CD4-positive, alpha-beta memory T cell (primary cell): ENCODE measurements at places on chromosomes 5 and 9. TPM values are rescaled to one million over a fixed set of nuclear protein-coding genes. Genes with fewer than 3 reads are reported as not detected.

GRCh38 chr5:110054240-110054639, 364.5 kb downstream of the MAN2A1 start:
- peak overlapping the region; percentile 18 for H3K27ac ChIP-seq
- H3K4me3 ChIP-seq: no peak overlapping the region
- no peaks in the 10 kb centered on the region for H3K36me3 ChIP-seq
- peak; percentile 88 for DNase-seq
- no peaks in the 10 kb centered on the region for H3K27me3 ChIP-seq

- H3K4me1 ChIP-seq: no peaks in the 10 kb centered on the region
- no peaks in the 10 kb centered on the region for H3K27me3 ChIP-seq
- H3K27ac ChIP-seq: no peak overlapping the region
- H3K36me3 ChIP-seq: no peaks in the 10 kb centered on the region
Observed at GRCh38 chr5:125750861-125751186, 672.4 kb upstream of the GRAMD2B start.

DNA sequence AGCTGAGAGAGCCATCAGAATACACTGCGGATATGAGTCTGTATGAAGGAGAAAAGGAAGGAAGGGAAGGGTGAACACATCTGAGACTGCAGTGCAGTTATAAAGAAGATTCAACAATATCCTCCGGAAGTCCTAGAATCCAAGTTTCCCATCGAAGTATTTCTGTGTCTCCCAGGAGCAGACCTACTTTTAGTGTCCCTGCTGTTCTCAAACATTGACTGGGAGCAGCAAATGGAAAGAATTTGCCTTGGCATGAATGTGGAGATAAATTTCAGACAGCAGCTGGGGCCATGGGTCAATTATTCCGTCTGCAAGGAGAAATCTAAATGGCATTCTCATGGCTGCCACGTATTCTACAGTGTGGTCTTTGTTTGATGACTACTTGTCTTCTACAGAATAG, 478.1 kb upstream of the SMC2 start:
- H3K27ac ChIP-seq: no peak overlapping the region
- no peak overlapping the region for H3K4me3 ChIP-seq
- H3K36me3 ChIP-seq: no peaks in the 10 kb centered on the region
- H3K4me1 ChIP-seq: no peaks in the 10 kb centered on the region
- DNase-seq: no peak
- no peaks in the 10 kb centered on the region for H3K27me3 ChIP-seq

DNA sequence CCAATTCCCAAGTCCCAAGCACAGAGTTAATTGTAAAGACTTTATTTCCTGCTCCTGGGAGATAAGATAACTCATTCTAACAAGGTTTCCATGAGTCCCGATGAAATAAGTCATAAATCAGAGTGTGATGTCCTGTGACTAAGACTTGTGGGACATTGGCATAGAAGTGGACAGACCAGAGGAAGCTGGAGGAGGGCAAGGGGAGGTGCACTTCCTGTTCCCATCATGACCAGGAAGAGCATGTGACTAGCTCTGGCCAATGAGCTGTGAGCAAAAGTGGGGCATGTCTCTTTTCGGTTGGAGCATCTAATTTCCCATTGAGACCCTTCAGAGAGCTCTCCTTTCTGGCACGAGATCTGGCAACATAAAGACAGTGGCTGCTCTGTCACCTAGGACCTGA, 100.4 kb downstream of the ZNF354C start:
- no peaks in the 10 kb centered on the region for H3K36me3 ChIP-seq
- no peaks in the 10 kb centered on the region for H3K27me3 ChIP-seq
- no peak for DNase-seq
- H3K27ac ChIP-seq: no peak overlapping the region

GRCh38 chr5:148599187-148599586, 55.1 kb downstream of the HTR4 start:
- H3K27me3 ChIP-seq: no peaks in the 10 kb centered on the region
- no peak for DNase-seq
- H3K27ac ChIP-seq: no peak overlapping the region
- no peaks in the 10 kb centered on the region for H3K4me1 ChIP-seq
- H3K4me3 ChIP-seq: no peak overlapping the region

- H3K27ac ChIP-seq: no peak overlapping the region
- no peak overlapping the region for H3K4me3 ChIP-seq
- DNase-seq: no peak
- H3K36me3 ChIP-seq: no peaks in the 10 kb centered on the region
- no peaks in the 10 kb centered on the region for H3K27me3 ChIP-seq
Observed at GRCh38 chr5:135317286-135317685, 81.7 kb downstream of the MACROH2A1 start.

DNA sequence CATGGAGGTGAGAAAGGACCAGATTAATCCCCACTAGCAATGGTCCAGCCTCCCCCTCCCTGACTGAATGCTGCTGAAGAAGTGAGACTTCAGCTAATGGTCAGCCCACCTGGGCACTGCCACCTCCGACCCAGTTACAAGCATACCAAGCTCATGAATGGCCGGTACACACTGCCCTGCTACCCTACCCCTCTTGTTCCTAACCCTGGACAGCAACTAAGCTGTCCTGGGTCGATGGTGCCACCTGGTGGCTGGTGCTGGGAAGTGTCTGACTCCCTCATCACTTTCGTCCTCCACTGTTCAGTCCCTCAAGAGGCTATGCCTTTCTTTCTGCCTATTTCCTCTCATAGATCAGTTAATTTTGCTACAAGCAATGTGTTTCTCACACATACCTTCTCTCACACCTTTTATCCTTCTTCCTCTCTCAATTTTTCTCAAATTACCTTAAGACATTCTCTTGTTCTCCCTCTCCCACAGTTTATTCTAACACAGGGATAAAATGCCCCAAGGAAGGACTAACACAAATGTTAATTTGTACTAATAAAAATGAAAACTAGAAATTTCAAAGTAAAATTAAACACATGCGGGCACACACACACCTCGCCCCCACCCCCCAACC, 42.4 kb downstream of the PAX5 start:
- H3K4me1 ChIP-seq: peaks cover 4% of the 10 kb centered on the region
- H3K27me3 ChIP-seq: peaks cover 10% of the 10 kb centered on the region
- no peak overlapping the region for H3K27ac ChIP-seq
- no peak overlapping the region for H3K4me3 ChIP-seq
- H3K36me3 ChIP-seq: no peaks in the 10 kb centered on the region

GRCh38 chr5:94188725-94189124, 429.7 kb downstream of the KIAA0825 start:
- H3K27ac ChIP-seq: no peak overlapping the region
- H3K4me1 ChIP-seq: no peaks in the 10 kb centered on the region
- H3K27me3 ChIP-seq: no peaks in the 10 kb centered on the region
- H3K4me3 ChIP-seq: no peak overlapping the region
- H3K36me3 ChIP-seq: no peaks in the 10 kb centered on the region

- no peak overlapping the region for H3K27ac ChIP-seq
- H3K36me3 ChIP-seq: no peaks in the 10 kb centered on the region
- H3K4me3 ChIP-seq: no peak overlapping the region
- DNase-seq: no peak
- no peaks in the 10 kb centered on the region for H3K4me1 ChIP-seq
- H3K27me3 ChIP-seq: no peaks in the 10 kb centered on the region
Observed at GRCh38 chr9:18863791-18864190, 169.2 kb downstream of the SAXO1 start.

GRCh38 chr5:171634511-171634910, 151.1 kb upstream of the SMIM23 start:
- no peaks in the 10 kb centered on the region for H3K36me3 ChIP-seq
- H3K4me3 ChIP-seq: no peak overlapping the region
- H3K27ac ChIP-seq: no peak overlapping the region
- H3K27me3 ChIP-seq: no peaks in the 10 kb centered on the region

DNA sequence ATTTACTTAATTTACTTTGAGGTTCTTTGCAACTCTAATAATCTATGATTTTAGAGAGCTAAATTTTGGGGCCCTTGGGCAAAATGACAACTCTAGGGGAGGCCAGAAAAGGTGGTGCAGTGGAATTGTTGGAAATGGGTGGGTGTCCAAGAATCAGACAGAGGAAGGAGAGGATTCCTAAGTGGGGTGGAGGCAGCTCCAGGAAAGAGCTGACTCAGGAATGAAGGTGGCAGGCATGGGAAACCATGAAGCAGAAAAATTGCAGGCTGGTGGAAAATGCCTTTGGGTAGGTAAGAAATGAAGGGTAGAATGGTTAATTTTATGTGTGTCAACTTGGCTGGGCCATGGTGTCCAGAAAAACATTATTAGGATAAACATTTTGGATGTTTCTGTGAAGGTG, 248.5 kb upstream of the TUT7 start:
- H3K27me3 ChIP-seq: no peaks in the 10 kb centered on the region
- no peaks in the 10 kb centered on the region for H3K36me3 ChIP-seq
- H3K4me3 ChIP-seq: no peak overlapping the region
- no peak overlapping the region for H3K27ac ChIP-seq
- no peaks in the 10 kb centered on the region for H3K4me1 ChIP-seq

GRCh38 chr5:43281840-43282658, 31.2 kb downstream of the HMGCS1 start:
- DNase-seq: no peak
- H3K27ac ChIP-seq: no peak overlapping the region
- H3K36me3 ChIP-seq: no peaks in the 10 kb centered on the region
- no peaks in the 10 kb centered on the region for H3K27me3 ChIP-seq
- H3K4me1 ChIP-seq: no peaks in the 10 kb centered on the region

DNA sequence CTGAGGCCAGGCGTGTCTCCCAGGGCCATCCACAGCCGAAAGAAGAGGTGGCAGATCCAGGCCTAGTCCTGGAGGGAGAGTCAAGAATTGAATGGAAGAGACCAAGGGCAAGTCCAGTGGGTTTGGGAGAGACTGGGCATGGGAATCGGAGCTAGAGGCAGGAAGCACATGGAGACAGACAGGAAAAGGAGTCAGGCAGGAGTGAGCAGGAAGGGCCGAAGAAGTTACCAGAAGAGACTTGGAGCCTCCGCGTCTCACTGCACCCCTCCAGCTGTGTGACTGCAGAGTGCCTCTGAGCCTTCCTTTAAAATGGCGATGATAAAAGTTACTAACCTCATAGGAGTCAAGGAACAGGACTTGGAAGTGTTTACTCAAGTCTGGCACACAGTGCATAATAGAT, 64.4 kb upstream of the ANGPTL2 start:
- no peak overlapping the region for H3K4me3 ChIP-seq
- H3K36me3 ChIP-seq: no peaks in the 10 kb centered on the region
- no peaks in the 10 kb centered on the region for H3K27me3 ChIP-seq
- no peak overlapping the region for H3K27ac ChIP-seq

- H3K27me3 ChIP-seq: no peaks in the 10 kb centered on the region
- peaks cover 80% of the 10 kb centered on the region for H3K4me1 ChIP-seq
- peaks cover 22% of the 10 kb centered on the region for H3K36me3 ChIP-seq
- peak overlapping the region; percentile 59 for H3K27ac ChIP-seq
- DNase-seq: no peak
Observed at GRCh38 chr5:40689438-40689837, 9.7 kb downstream of the PTGER4 start.

DNA sequence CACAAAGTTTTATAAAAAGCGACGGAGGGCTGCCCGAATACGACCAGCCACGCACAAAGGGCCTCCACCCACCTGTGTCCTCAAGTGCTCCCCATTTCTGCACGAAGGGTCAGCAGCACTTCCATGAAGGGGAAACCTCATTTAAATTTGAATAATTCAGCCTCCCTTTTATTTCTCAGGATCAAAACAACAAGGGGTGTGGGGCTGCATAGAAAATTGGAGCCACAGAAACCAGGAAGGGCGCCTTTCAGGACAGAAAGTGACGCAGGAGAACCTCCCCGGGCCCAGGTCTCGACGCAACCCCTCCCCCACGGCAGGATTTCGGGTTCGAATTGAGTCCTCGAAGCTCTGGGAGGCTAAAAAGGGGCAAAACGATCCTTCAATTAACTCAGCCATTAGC, 2.1 kb downstream of the NRARP start:
- no peak for DNase-seq
- H3K36me3 ChIP-seq: no peaks in the 10 kb centered on the region
- peaks cover 26% of the 10 kb centered on the region for H3K27me3 ChIP-seq
- H3K27ac ChIP-seq: no peak overlapping the region
- no peak overlapping the region for H3K4me3 ChIP-seq
- peaks cover 19% of the 10 kb centered on the region for H3K4me1 ChIP-seq

GRCh38 chr9:117073539-117074341, 341.1 kb downstream of the ASTN2 start:
- no peak overlapping the region for H3K27ac ChIP-seq
- DNase-seq: no peak
- no peaks in the 10 kb centered on the region for H3K27me3 ChIP-seq
- no peaks in the 10 kb centered on the region for H3K4me1 ChIP-seq
- no peak overlapping the region for H3K4me3 ChIP-seq

- H3K27ac ChIP-seq: no peak overlapping the region
- H3K4me3 ChIP-seq: no peak overlapping the region
- H3K27me3 ChIP-seq: no peaks in the 10 kb centered on the region
- no peak for DNase-seq
- no peaks in the 10 kb centered on the region for H3K36me3 ChIP-seq
Observed at GRCh38 chr5:113641715-113642114, 128.2 kb downstream of the YTHDC2 start.

DNA sequence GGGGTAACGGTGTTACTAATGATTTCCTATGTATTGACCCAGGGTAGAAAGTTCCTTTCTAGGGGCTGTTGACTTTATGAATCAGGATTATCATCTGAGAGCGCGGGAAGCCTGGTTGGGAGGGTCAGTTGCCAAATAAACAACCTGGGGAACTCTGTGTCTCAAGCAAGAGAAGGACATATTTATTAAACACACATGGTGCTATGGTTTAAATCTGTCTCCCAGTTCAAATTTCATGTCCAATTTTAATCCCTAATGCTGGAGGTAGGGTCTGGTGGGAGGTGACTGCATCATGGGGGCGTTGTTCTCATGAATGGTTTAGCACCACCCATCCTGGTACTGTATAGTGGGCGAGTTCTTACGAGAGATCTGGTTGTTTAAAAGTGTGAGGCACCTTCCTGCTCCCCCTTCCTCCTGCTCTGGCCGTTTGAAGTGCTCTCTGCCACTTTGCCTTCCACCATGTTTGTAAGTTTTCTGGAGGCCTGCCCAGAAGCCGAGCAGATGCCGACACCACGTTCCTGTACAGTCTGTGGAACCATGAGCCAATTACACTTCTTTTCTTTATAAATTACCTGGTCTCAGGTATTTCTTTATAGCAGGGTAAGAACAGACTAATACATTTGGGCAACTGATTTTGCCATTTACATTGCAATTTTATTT, 19.7 kb upstream of the GAS1 start:
- no peaks in the 10 kb centered on the region for H3K36me3 ChIP-seq
- no peak overlapping the region for H3K4me3 ChIP-seq
- DNase-seq: no peak
- no peak overlapping the region for H3K27ac ChIP-seq
- H3K27me3 ChIP-seq: no peaks in the 10 kb centered on the region

- no peak overlapping the region for H3K4me3 ChIP-seq
- DNase-seq: no peak
- H3K4me1 ChIP-seq: no peaks in the 10 kb centered on the region
- no peak overlapping the region for H3K27ac ChIP-seq
Observed at GRCh38 chr5:160133071-160133917, 14.0 kb upstream of the PWWP2A start.

- H3K27me3 ChIP-seq: no peaks in the 10 kb centered on the region
- H3K36me3 ChIP-seq: no peaks in the 10 kb centered on the region
- no peak for DNase-seq
- H3K27ac ChIP-seq: no peak overlapping the region
- no peak overlapping the region for H3K4me3 ChIP-seq
Observed at GRCh38 chr5:68680366-68680765, 413.4 kb upstream of the SLC30A5 start.

The SPACA9 gene
- polyA plus RNA-seq: 2.2 TPM

The MARVELD2 gene
- polyA plus RNA-seq: 0.20 TPM

The PGM5 gene
- not detected for polyA plus RNA-seq

The CRB2 gene
- not detected for polyA plus RNA-seq

The ANGPTL2 gene
- not detected for polyA plus RNA-seq

The HNRNPK gene
- polyA plus RNA-seq: 1,109 TPM

The SLC36A3 gene
- polyA plus RNA-seq: not detected

The ANKRD34B gene
- not detected for polyA plus RNA-seq

The C1QTNF3 gene
- polyA plus RNA-seq: not detected

The ITK gene
- 178 TPM for polyA plus RNA-seq

The JAK2 gene
- polyA plus RNA-seq: 4.6 TPM

The FIBCD1 gene
- polyA plus RNA-seq: not detected

The SPATA31A3 gene
- not detected for polyA plus RNA-seq
